Midbrain (tissue), 1 donor: ENCODE measurements at places on chromosomes 5 and 9.

DNA sequence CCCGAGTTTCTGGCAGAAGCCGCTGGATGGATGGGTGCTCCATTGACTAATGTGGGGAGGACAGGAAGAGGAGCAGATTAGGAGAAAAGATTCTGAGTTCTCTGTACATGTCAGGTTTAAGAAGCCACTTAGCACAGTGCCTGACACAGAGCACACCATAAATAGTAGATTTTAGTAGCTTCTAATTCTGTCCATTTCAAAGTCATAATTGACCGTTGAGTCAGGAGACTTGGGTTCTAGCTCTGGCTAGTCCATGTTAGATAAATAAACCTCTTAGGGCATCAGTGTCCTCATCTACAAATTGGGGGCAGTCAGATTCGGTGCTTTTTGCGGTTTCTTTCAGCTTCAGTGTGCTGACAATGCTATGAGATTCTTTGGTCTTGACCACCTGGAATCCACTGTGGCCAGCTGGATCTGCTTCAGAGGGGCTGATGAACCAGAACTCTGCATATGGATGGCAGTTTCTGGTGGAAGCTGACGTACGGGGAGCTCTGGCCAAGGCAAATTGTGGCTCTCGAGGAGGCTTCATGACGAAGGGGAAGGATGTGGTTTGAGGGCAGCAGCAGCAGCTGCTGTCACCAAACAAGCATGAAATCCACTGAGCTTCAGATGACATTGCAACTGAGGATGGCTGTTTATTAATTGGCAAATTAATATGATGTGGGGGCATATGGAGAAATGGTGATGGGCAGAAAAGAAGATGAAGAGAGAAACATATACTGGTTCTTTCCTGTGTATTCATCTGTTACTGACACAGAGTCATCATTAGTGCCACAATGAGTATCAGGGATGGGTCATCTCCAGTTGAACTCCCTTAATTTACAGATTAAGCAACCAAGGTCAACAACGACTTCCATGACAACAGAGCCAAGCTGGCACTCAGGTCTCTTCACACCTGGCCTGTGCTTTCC, 134.4 kb downstream of the AOPEP start:
- DNase-seq = no peak

- DNase-seq = no peak
Measured at GRCh38 chr5:76450054-76450453, 47.0 kb downstream of the IQGAP2 start.

GRCh38 chr9:136518623-136519022, 27.2 kb downstream of the NOTCH1 start:
- DNase-seq = no peak

GRCh38 chr9:16105168-16106020, 552.6 kb downstream of the CCDC171 start:
- no peak for DNase-seq

- no peak for DNase-seq
Measured at GRCh38 chr5:164266571-164266970, 761.2 kb downstream of the MAT2B start.

DNA sequence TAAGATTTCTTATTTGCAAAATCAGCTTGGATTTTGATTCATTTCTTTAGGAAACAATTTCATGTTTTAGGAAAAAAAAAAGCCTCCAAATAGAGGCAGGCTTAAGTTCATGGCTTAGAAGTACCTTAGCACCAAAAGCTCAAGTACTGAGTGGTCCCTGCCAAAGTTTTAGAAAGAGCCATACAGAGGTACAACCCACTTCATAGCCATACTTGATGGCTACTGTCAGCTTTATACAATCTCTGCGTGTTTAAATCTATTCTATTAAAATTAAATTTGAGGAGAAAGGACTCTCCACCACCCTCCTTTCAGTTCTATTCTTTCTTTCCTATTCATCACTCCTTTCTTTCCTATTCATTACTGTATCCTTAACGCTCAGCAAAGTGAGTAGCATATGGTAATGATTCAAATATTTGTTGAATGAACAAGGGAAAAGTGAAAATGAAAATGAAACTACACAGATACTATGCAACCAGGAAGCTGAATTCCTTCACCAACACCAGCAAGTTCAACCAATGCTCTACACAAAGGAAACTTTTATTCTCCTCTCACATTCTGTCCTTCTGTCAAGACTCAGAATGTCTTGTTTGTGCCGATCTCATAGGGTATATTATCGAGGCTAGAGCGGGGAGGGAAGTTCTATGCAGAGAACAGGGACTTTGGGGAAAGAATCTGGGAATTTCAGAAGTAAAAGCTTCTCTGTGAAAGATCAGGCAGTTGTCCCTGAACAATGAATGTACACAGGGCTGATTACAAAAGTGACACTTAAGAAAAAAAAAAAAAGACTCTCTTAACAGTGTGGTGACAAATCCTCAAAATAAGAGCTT, 138.6 kb upstream of the SPEF2 start:
- DNase-seq = no peak

GRCh38 chr9:2087500-2088313, 72.6 kb downstream of the SMARCA2 start:
- DNase-seq = peak; percentile 11

DNA sequence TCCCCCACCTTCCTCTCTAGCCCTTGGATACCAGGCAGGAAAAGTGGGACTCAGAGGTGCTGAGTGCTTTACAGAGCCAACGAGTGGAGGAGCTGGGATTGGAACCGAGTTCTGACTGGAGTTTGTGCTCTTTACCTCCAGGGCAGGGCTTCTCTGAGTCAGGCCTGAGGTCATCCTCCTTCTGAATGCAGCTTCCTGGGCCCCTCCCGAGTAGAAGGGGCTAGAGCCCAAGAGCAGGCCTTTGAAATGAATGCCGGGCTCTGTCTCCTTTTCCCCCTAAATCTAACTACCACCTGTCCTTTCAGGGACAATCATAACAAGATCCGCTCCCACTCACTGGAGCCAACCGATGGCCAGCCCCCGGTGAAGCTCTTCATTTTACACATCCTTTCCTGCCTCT, 12.7 kb downstream of the PTGES start:
- no peak for DNase-seq
